Sciatic nerve (tissue), 2 donors: ENCODE measurements at places on chromosomes 7 and 10. TPM values are rescaled to one million over a fixed set of nuclear protein-coding genes. Genes with fewer than 3 reads are reported as not detected.
A peak's percentile ranks its signal among the peaks of the same experiment; 100 is the strongest.

DNA sequence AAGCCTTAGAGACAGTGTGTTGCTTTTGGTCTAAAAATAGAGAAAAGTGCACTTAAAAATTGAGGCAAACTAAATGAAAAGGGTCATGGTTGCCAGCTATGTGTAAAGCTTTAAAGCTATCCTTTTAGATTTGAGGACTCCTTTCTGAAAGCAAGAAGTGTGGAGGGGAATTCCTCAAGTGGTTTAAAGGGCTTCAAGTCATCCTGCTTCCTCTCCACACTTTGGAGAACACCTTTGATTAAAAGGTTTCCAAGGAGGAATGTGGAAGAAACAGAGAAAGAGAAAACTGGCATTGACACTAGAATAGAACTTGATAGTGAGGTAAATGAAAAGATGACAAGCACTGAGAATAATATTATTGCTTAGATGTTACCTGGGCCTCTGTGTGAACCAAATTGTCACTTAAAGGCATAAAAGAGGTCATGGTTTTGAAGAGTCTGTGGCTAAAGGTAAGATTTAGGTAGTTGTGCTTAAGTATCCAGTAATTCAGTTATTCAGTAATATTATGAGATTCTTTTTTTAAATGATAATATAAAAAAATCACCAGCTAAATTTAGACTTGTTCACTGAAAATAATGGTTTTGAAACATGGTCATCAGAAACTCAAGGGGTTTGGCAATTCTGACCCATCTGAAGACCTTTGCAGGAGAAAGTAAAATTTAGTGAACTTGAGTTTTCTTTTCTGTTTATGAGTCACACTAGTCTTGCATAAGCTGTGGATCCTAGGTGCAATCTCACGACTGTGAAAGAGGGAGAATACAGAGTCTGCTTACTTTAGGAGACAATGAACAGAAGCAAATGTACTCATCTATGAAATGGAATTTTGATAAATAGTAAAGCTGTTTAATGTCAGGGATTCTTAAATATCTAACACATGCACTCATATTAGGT, 466.0 kb downstream of the KIF20B start:
- no peak for DNase-seq

DNA sequence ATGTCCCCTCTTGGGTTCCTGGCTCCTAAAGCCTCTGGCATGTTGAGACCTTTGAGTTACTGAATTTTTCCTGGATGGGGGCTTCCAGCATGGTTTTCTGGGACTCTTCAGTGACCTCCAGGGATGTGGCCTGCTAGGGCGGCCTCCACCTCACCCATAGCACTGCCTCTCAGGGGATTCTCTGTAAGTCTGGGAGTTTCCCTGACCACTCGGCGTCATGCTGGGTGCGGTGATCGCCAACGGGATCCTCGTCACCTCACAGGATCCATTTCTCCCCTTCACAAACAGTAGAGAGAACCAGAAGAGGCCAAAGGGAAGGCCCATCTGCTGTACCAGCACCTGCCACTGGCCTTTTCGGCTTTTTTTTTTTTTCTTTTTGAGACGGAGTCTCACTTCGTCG, 84.3 kb downstream of the NPTX2 start:
- DNase-seq, result no peak

DNA sequence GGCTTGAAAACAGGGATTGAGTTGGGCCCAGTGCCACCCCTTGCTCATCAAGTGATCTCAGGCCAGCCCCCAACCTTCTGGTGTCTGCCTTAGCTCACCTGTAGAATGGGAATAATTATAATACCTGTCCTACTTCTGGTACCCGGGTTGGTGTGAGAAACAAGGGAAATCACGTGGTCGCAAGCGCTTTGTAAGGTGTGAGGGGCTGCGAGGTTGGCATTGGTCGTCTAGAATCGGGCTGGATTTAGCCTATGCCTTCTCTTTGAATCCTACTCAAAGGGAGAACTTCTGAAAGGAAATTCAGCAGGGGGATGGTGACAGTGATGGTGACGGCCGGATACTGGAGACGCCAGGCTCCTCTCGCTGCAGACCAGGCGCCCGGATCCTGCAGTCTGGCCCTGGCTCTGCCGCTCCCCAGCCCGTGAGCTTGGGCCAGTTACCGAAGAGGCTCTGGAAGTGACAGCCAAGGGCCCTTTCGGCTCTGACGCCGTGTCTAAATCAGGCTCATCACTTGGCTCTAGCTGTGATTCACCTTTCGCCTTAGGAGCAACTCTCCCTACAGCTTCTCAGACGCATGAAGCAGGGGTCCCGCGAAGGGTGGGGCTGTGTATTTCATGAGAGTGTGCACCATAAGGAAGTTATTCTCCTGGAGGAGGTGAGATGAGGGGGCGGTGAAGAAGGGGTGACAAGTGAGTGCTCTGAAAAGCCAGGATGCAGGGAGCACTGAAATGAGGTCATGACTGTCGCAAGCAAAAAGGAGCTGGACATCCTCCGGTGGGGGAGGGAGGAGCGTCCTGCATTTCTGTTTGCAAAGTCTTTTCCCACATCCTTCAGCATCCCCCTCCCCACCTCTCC, 4.0 kb upstream of the CREB5 start:
- peak; percentile 63 for DNase-seq

DNA sequence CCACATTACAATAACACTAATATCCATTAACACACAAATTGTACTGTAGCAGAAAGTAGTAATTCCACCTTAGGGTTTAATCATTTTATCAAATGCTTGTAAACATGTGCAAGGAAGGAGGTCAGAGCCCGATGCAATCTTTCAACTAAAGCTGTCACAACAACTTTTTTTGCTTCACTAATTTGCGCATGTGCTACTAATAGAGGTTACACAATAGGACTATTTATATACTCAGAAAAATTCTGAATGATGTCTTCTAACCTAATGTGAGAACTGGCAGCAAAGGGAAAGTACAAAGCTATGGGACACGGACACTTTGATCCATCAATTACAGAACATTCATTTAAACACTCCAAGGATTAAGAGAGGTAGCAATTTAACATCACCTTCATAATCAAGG, 244.4 kb downstream of the CHCHD3 start:
- no peak for DNase-seq

DNA sequence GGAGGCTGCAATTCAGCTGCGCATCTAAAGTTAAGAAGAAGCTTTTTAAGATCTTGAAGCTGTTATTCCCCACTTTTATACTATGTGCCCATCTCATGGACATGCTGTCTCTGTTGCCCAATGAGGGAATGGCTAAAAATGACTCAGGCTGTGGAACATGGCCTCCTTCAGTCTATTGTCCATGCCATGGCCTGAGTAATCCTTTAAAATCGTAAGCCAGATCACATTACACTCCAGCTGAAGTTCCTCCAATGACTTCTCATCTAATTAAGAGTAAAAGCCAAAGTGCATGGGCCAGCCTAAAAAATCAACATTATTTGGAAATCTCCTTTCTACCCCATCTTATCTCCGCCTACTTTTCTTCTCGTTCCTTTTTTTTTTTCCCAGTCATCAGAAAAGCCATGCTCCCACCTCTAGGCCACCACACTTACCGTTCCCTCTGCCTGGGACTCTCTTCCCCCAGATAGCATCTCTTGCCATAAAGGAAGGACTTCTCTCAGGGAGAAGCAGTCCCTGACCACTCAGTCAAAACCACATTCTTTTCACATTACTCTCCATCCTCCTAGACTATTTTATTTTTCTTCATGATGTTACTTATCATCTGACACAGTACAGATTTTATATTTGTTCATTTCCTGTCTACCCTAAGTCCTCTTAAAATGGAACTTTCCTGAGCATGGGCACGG, 337.4 kb downstream of the PRPF18 start:
- DNase-seq, result no peak

DNA sequence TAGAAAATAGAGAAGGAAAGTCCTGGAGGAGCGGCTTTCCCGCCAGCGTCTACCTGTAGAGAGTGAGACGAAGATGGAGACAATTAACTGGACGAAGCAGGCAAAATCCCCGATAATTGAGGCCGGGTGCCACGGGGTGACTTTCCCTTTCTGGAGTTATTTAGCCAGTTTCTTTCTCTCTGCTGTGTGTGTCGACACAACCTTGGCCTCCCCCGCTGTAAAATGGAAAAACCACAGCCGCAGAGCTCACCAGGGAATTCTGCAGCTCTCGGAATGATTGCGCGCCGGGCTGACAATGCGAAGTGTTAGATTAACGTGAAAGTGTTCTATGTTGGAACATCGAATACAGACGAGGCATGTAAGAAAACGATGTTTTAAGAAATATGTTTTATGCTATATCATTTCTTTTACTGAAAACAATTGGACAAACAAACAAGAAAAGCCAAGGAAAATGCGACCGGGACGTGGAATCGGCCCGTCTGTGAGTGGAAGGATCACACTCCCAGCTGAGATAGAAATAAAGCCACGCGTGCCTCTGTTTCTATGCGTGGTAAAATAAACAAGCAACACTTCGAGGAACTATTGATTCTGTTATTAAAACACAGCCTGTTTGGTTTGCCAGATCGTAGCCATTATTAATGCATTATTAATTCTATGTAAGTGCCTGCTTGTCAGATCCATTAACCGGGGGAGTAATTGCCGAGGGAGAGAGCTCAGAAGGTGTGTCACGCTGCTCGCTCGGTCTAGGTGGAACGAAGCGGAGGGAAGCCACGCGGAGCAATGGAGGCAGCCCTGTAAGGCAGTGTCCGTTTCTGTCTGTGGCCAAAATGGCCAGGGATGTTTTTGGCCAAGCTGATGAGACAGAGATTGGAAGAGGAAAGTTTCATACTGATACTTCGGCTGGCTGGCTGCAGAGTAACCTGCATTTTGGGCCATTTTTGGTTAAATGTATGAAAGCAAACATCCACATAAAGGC, 129.4 kb downstream of the DNAJB6 start:
- no peak for DNase-seq

Gene PDK4
- 61.9 TPM for total RNA-seq

Gene AFAP1L2
- 144 TPM for total RNA-seq

Gene PLEKHS1
- 0.22 TPM for total RNA-seq

Gene TEX36
- not detected for total RNA-seq

Gene SH2B2
- total RNA-seq, result 9.9 TPM
